ENCODE measurements at places on chromosomes 11 and 22.

DNA sequence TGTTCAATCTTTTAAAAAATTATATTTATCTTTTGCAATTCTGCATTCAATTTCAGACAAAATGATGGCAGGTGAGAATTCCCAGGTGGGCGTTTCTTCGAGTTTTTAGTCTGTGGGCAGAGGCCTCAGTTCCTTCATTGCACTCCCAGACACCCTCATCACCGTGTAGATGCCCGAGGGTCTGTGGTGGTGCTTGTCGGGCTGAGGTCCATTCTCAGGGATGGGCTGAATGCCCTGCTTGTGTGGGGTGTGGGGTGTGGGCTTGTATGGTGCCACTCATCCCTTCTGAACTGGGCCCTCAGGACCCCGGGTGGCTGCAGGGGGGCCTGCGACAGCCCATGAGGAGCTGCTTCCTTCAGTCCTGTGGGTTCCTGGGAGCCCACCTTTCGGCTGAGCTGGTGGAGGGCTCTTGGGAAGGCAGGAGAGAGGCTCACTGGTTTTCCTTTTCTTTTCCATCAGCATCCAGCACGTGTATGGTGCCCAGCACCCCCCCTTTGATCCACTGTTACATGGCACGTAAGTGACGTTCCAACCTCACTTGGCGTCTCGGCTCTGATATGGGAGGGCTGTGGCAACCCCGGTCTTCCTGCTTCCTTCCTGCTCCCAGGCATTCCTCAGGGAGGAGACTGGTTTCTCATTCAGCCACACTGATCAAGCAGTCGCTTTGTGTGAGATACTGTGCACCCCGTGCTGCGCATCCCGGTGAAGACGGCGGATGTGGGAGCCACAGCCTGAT, 29.8 kb downstream of the TBC1D22A start:
- DNase-seq = no peak

DNA sequence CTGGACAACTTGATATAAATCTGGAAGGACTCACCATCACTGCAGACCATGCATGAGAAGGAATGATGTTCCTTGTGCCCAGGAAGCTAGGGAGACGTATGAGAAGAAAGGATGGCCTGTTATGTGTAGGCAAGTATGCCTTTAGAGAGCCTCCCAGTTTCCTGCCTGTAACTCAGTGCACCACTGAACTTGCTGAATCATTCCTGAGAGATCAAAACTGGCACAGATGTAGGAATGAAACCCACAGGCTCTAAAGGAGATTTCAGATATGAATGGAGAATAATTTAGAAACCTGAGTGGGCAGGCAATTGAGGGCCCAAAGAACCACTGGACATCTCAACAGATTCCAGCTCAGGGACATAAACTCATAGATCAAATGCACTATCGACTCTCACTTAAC, 38.4 kb upstream of the PRSS23 start:
- no peak for DNase-seq

GRCh38 chr22:36331912-36332622, 55.7 kb downstream of the MYH9 start:
- DNase-seq = no peak

DNA sequence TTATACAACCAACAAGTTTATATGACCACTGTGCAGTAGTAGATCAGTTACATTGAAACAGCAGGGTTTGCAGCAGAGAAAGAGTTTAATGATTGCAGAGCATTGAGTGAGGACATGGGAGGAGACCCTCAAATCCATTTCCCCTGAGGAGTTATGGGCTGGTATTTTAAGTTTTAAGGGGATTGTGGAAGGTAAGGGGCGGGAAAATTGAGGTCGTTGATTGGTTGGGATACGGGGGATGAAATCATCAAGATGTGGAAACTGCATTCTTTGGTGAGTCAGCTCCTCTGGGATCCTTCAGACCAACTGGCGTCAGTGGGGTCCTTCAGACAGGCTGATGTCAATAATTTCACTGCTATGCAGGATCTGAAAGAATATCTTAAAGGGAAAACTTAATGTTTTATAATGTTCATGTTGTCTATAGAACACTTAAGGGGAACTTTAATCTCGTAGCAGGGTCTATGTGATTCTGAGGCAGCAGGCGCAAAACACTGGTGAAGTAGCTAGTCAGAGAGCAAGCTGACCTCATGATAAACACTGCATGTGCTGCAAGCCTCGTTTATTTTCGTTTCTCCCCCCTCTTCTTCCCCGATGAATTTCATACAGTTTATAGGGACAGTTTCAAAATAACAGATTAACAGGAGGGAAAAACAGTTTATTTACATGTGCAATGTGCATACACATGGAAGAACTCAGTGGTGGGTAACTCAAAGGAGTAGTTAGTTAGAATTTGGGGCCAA, 17.4 kb upstream of the BACE1-AS start:
- peak; percentile 38 for DNase-seq

DNA sequence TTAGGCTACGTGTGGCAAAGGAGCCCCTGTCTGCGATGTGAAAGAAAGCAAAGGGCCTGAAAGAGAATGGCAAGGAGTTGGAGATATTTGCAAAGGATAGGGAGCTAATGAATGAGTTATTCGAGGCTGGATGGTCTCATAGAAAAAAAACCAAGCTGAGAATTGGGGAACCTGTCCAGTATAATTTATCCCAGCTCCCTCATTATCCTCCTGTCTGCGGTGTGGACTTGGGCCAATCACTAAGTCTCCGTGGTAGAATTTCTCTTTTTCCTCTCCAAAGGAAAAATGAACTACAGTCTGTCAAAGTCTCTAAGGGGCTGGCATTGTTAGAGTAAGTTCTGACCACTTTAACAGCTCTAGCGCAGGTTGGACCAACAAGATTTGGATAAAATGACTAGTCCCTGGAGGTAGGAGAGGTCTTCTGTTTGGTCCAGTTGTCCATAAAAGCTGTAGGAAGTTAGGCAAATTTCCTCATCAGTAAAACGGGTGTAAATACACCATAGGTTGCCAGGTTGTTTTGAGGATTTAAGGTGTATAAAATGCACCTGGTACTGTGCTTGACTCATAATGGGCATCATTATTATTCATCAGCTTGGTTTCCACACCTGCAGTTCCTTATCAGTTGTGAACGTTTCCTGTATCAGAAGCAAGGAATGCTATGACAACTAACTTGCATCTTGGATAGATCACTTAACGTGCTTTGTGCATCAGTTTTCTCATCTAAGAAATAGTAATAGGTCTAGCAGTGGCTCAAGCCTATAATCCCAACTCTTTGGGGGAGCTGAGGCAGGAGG, 10.3 kb upstream of the CDON start:
- DNase-seq = no peak

DNA sequence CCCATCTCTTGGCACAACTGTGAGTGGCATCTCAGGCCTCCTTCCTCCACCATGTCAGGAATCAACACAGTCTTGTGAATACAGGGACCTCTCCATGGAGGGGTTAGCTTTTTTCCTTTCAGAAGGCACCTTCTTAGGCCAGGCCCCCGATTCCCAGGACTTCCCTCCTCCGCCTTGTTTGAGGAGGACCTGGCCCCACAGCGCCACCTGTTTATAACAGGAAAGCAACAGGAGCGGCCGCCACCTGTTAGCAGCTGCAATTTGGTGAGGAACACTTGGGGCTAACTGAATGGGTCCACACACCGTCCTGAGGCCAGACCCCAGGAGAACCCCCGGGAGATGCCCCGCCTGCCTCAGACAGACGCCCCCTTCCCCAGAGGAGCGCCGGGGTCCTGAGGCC, 3.8 kb upstream of the PKP3 start:
- DNase-seq = no peak

GRCh38 chr11:71068963-71069362, 183.4 kb downstream of the SHANK2 start:
- no peak for DNase-seq

GRCh38 chr22:21626735-21627469, 2.9 kb downstream of the YDJC start:
- DNase-seq = no peak

- DNase-seq = no peak
Measured at GRCh38 chr11:15289723-15290122, 175.0 kb downstream of the INSC start.

DNA sequence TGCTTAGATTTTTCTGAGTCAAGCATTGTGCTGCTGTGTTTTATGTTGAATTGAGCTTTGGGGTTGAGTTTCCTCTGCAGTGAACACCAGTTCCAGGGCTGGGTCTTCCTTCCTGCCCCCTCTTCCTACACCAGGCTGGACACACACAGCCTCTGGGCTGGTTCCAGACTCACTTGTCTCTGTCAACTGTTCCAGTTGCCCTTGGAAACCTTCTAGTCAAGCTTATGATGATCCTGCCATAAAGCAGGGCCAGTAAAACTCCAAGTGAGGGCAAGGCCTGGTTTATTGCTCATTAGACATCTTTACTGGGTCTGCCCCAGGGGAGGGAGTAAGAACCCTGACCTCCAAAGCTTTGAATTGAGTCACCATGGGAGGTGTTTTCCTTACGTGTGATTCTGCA, 61.1 kb downstream of the KIAA1671 start:
- no peak for DNase-seq

- no peak for DNase-seq
Measured at GRCh38 chr11:123560006-123560405, 94.4 kb downstream of the SCN3B start.

DNA sequence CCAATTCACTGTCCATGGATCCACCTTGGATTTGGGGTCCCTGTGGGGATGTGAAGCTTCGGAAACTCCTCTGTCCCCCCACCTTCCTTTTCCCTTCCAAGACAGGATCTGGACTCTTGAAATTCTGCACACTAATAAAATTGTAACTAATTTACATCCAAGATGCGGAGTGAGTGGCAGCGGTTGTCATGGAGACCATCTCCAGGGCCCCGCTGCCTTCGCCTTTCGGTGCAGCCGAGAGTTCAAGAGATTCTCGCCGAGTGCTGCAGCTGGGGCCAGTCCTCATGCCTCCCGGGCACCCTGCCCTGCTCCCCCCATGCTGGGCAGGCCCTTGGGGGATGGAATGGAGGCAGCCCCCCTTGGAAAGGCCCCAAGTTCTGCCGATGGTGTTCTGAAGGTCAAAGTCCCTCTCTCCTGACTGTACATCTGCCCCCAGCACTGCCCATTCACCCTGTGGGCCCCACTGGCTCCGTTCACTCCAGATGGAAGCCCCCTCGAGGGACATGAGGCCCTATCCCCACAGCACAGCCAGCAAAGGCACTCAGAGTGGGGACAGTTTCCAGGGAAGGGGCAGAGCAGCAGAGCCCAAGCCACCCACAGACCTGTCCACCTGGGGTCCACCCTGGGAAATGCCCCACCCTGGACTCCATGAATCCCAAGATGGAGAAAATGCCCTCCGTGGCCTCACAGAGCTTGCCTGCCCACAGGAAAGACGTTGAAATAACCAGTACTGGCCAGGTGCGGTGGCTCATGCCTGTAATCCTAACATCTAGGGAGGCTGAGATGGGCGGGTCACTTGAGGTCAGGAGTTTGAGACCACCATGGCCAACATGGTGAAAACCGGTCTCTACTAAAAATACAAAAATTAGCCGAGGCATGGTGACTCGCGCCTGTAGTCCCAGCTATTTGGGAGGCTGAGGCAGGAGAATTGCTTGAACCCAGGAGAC, 25.9 kb downstream of the IGLL1 start:
- no peak for DNase-seq

- DNase-seq = no peak
Measured at GRCh38 chr11:121582296-121582695, 129.5 kb upstream of the SORL1-AS1 start.
